ENCODE measurements at places on chromosomes 4 and X. TPM values are rescaled to one million over a fixed set of nuclear protein-coding genes. Genes with fewer than 3 reads are reported as not detected.

ERAS gene
- not detected for total RNA-seq

- no peak for DNase-seq
These were observed 18.6 kb downstream of the FHDC1 start for GRCh38 chr4:152954741-152955140.

DNA sequence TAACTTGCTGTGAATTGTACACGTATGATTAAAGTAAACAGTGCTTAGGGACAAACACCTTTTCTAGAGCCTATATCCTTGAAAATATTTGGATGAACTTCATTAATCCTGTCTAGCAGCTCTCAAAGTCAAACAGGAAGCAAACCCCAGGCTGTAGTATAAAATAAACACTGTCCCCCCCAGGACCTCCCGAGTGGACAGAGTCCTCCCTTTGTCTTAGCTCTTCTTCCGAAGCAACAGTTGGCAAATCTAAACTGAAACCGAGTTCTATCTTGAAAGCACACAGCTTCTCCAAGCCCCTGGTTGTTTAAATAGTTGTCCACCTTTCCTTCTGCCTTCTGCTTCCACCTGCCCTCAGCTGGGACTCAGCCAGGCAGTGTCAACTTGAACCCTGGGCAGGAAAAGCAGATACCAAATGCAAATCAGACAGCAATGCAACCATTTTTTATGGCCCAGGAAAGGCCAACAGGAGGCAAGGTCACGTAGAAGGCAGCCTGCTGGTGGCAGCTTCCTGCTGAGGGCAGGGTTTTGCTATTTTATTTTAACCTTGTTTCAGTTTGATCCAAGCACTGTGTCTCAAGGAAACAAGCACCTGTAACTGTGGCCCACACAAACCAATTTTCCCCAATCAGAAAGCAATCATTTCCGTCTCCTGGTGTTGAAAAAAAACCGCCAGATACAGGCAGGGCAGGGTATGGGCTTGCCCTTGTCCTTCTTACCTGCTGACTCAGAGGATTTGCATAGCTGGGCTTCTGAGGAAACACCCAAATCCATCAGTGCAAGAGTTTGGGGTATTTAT lies 110.3 kb upstream of the KIT start:
- DNase-seq: no peak

FRAS1 gene
- total RNA-seq: 5.5 TPM

TLR1 gene
- 0.40 TPM for total RNA-seq

DNA sequence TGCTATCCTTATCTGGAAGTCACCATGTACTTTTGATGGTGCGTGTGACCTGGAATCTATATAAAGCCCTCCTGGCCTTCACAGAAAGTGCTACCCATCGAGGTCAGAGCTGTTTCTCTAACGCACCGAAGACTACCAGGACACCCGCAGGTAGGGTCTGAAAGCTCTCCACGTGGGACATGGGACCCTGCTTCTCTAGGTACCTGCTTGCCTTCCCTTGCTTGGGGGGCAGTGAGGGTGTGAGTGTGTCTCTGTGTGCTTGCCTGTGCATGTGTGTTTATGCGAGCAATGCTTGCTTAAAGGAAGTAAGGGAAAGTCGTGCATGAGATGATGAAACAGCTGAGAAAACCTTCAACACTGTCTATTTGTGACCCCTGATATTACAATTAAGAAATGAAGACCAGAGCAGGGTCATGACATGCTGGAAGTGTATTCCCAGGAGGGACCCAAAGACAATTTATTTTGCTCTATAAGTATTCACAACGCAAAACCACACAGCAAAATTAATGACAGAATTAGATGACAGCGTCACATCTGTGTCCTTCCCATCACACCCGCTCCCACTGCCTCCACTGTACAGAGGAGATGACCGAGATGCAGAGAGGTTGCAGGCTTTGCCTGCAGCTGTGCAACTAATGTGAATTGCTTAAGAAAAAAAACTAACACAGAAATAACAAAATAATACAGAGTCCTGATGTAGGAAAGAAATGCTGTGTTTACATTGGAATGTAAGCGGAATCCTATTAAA lies 76.4 kb upstream of the HELT start:
- DNase-seq: no peak

RAB33A gene
- total RNA-seq: not detected

- DNase-seq: no peak
These were observed 19.5 kb upstream of the PACRGL start for GRCh38 chr4:20680736-20681135.

- peak; percentile 35 for DNase-seq
These were observed 142.6 kb downstream of the EGF start for GRCh38 chr4:110055158-110055768.

DNA sequence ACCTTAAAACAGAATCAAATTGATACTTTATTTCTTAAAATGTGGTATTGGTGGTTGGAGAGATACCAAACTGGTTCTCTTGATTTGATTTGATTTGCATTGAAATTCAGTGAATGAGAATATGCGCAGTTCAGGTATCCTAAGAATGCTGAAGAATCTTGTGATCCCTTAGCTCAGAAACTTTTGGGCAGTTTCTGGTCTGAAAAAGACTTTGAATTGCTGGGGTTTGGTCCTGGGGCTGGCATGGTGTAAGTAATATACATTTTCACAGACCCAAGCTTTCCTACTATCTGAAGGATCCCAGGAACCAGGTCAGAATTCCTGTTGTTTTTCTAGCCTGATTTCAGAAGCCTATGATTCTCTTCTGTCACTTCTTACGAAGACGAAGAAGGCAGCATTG lies 6.6 kb downstream of the RAB33B start:
- DNase-seq: no peak

MAGEB2 gene
- not detected for total RNA-seq

MAGEB16 gene
- total RNA-seq: not detected

GRCh38 chr4:111268769-111269414 lies 646.0 kb upstream of the PITX2 start:
- peak; percentile 20 for DNase-seq

GRCh38 chr4:83151651-83152050 lies 37.1 kb upstream of the PLAC8 start:
- no peak for DNase-seq

DNA sequence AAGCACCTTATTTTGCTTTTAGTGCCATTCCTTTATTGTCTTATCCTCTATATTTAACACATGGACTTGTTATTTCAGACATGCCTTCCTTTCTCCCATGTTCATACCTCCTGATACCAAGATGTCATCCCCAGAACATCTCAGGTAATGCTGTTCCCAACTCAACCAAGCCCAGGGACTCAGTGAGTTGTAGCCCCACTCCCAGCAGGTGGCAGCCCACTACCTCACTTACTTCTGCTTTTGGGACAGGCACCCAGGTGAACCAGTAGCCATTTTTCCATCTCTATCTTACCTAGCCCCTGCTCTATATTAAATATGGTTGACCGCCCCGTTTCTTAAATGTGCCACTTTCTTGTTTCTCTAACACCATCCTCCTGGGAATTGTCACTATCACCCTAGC lies 199.0 kb downstream of the DCHS2 start:
- DNase-seq: no peak

DNA sequence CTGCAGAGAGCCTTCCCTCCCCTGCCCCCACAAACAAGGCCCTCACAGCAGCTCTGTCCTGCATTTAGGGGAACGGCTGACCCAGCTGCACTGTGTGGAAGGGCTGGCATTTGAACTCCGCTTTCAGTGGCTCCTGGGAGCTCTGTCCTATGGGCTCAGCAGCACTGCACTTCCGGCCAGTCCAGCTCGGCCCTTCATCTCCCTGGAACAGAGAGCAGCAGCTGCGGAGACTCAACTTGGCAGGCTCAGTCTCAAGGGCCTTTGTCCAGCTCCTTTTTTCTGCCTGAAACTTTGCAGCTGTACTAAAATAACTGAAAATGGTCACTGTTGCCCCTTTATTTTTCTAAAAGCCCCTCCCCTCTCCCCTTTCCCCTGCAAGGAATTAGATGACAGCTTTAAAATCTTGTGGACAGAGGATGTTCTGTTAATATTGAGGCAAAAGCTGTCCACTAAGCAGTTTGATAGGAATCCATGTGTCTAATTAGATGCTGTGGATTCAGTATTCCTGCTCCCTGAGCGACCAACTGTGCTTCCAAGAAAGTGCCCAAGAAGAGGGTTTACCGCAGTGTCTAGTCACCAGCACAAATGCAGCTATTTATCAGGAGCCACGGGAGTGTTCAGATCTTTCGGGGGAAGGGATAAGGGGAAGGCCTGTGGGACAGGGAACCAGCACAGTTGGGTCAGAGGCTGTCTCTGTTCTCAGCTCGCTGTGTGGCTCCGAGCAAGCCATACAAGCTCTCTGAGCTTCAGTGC lies 133.1 kb downstream of the AFAP1 start:
- DNase-seq: no peak

GRCh38 chrX:109848461-109849050 lies 115.5 kb upstream of the ACSL4 start:
- no peak for DNase-seq

GBA3 gene
- total RNA-seq: not detected

GRCh38 chr4:80307183-80307735 lies 28.3 kb upstream of the CFAP299 start:
- DNase-seq: no peak

PDE5A gene
- total RNA-seq: 8.1 TPM

- peak; percentile 20 for DNase-seq
These were observed 142.1 kb upstream of the FTHL17 start for GRCh38 chrX:31213941-31214340.

DNA sequence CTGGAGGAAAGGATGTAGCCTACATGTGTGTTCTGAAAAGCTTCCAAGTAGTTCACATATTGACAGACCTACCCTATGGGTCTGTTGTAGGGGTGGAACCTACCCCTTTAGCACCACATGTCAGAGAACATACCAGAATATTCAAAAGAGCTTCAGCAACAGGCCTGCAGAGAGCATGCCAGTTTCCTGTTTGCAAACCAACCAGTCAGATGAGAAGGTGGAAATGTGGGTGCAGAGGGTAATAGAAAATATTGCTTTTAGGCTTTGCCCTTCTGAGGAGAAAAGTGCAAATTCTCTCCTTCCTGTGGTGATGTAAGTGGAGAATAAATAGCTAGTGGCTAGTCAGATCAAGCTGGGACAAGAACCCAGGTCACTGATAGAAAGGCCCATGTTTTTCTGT lies 16.4 kb downstream of the INTS6L start:
- DNase-seq: no peak

CHM gene
- 14.9 TPM for total RNA-seq

- DNase-seq: no peak
These were observed 131.0 kb upstream of the CXXC4 start for GRCh38 chr4:104625706-104626105.

GRCh38 chr4:2060611-2061185 lies 1.6 kb downstream of the NAT8L start:
- no peak for DNase-seq

DNA sequence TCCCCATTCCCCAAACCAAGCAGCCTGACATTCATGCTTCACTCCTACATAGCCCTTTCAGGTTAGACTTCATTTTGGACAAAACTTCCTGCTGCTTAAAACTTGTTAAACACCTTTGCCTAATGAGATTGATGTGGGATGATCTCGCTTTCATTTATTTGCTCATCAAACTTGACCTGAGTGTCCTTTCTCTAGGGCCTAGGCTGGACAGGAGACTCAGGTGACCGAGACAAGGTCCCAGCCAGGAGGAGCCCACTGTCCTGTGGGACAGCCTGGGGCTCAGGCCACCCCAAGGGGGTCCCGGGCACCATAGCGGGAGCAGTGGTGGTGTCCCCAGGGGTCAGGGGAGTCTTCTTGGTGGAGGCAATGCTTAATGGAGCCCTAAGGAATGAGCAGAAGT lies 23.7 kb upstream of the PSAPL1 start:
- no peak for DNase-seq

ADH1B gene
- not detected for total RNA-seq

- no peak for DNase-seq
These were observed 76.1 kb downstream of the SLC30A9 start for GRCh38 chr4:42066402-42066801.

COL4A5 gene
- total RNA-seq: 30.0 TPM

DNA sequence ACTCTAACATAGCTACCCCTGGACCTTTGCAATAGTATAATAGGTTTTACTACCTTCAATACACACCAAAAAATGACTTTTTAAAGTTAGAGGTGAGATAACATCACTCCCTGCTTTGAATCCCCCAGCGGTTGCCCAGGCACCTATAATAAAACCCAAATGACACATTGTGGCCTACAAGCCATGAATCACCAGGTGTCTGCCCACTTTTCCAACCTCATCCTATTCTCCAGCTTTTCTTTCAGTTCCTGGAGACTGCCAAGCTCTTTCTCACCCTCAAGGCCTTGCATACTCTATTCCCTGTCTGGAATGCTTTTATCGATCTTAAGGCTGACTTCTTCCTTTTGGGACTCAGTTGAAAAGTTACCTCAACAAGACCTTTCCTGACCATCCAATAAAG lies 16.4 kb upstream of the PRSS48 start:
- peak; percentile 80 for DNase-seq

LRIT3 gene
- not detected for total RNA-seq

TEX13B gene
- total RNA-seq: not detected

- no peak for DNase-seq
These were observed 14.7 kb upstream of the C1QTNF7 start for GRCh38 chr4:15413010-15413622.

FGB gene
- 0.36 TPM for total RNA-seq

- DNase-seq: no peak
These were observed 3.3 kb upstream of the KIAA1210 start for GRCh38 chrX:119130911-119131310.

GRCh38 chr4:36206012-36206411 lies 38.3 kb downstream of the ARAP2 start:
- DNase-seq: no peak

DNA sequence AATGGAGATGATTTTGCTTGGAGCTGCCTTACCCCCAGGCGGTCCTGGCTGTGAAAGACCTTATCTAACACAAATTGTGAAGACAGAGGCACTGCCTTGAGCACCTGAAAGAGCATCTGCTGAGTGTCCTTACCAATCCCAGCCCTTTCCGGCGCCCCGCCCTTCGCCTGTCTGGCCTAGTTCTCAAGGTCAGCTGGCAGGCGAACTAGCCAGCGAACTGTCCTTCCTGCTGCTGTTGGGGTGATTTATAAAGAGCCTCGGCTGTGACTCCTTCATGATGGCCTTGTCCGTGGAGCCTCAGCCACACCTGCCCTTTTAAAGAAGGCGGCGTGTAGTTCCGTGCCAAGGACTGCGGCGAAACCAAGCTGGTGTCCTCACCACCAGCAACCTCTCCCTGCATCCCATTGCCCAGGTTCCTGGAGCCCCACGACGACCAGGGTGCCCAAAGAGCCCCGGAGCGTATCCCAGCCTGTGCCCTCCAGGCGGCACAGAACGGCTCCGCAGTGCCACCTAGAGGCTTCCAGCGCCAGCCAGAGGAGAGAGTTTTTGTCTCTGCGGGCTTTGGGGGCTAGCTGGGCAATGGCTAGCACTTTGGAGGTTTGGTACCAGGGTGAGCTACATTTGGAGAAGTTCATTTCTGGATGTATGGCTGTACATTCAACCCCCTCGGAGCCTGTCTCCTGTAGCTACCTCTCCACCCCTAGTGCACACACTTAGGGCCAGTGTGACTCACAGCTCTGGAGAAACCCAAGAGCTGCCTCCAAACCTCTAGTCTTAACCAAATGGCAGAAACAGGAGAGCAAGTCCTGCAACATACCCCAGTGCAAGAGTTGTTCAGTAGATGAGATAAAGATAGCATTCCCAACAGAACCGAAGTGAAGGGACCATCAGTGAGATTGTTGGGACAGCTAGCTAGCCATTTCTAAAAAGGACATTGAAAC lies 36.8 kb upstream of the VMA21 start:
- peak; percentile 35 for DNase-seq
